ENCODE measurements at places on chromosomes 7 and 10. TPM values are rescaled to one million over a fixed set of nuclear protein-coding genes. Genes with fewer than 3 reads are reported as not detected.

FAM24A gene
- not detected for total RNA-seq

SAMD9L gene
- total RNA-seq, result 0.45 TPM

EPHB6 gene
- 0.20 TPM for total RNA-seq

ALOX5 gene
- total RNA-seq, result 0.40 TPM

GPAM gene
- total RNA-seq, result 7.7 TPM

Data from A549 treated with dexamethasone at 1 μM for 4 hours (cell line).